Vagina (tissue), 2 donors: ENCODE measurements at places on chromosomes 7 and 10.

GRCh38 chr7:37018954-37019353 is 294.7 kb upstream of the AOAH start:
- H3K4me1 ChIP-seq = no peaks in the 10 kb centered on the region
- no peak overlapping the region for H3K4me3 ChIP-seq
- H3K27me3 ChIP-seq = no peaks in the 10 kb centered on the region
- no peak for DNase-seq
- no peaks in the 10 kb centered on the region for H3K36me3 ChIP-seq

GRCh38 chr10:55180357-55180756 is 379.3 kb upstream of the PCDH15 start:
- H3K4me1 ChIP-seq = no peaks in the 10 kb centered on the region
- H3K27ac ChIP-seq = no peak overlapping the region
- no peak overlapping the region for H3K4me3 ChIP-seq
- no peak for DNase-seq
- no peaks in the 10 kb centered on the region for H3K27me3 ChIP-seq
- no peaks in the 10 kb centered on the region for H3K36me3 ChIP-seq

- no peaks in the 10 kb centered on the region for H3K27me3 ChIP-seq
- no peak overlapping the region for H3K27ac ChIP-seq
- no peak for DNase-seq
- H3K4me1 ChIP-seq = no peaks in the 10 kb centered on the region
These were observed 453.9 kb upstream of the GHITM start for GRCh38 chr10:83685458-83685857.

DNA sequence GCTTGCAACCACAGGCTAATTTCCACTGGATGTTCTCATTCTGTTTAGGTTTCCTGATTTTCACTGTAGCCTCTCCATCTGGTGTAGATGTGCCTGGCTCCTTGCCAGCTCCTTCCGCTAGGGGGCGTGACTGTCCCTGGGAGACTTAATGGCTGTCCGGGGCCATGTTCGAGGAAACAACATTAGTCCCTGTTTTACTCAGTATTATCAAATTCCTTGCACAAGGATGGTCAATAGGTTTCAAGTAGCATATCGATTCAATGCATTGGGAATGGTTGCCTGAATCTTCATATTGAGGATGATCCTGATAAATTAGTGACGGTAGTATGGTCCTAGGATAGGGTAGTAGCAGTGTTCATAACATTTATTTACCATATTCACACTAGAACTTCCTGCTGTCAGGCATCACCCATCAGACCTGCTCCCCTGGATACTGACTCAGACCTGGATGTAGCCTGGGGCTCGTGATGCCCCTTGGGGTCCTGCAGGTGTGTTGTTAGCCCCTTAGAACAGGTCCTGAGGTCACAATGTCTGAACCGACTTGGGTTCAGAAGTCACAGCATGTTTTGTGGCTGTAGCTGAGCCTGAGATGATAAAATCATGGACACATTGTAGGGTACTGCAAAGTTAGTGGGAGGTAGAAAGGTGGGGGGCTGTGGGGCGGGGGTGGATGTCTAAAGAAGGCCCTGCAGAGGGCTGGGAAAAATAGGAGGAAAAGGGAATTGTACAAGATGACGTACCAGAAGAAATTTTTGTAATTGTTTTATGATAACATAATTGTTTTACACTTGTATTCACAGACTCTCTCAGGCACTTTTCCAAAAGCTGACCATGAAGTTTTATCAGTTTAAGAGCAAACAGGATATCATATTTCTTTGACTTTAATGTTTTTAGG is 8.9 kb upstream of the EXOC6 start:
- H3K4me1 ChIP-seq = no peaks in the 10 kb centered on the region
- H3K27ac ChIP-seq = peak overlapping the region; percentile 29
- no peaks in the 10 kb centered on the region for H3K27me3 ChIP-seq

DNA sequence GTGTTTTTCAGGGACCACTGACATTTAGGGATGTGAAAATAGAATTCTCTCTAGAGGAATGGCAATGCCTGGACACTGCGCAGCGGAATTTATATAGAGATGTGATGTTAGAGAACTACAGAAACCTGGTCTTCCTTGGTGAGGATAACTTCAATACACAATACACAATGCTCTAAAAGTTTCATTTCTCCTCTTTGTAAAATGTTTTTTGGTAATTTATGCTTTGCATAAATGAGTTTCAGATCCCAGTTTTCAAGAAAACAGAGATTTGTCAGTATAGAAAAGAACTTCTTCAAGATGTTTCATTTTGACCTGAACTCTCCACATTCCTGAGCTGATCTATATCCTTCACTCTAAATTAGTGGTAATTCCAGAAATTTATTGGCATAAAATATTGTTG is 14.2 kb downstream of the ZNF92 start:
- no peaks in the 10 kb centered on the region for H3K27me3 ChIP-seq
- H3K36me3 ChIP-seq = peaks cover 30% of the 10 kb centered on the region
- H3K27ac ChIP-seq = no peak overlapping the region
- no peak for DNase-seq
- no peaks in the 10 kb centered on the region for H3K4me1 ChIP-seq
- H3K4me3 ChIP-seq = no peak overlapping the region

- H3K4me1 ChIP-seq = peaks cover 42% of the 10 kb centered on the region
- H3K4me3 ChIP-seq = no peak overlapping the region
- no peaks in the 10 kb centered on the region for H3K27me3 ChIP-seq
- H3K27ac ChIP-seq = no peak overlapping the region
- H3K36me3 ChIP-seq = no peaks in the 10 kb centered on the region
These were observed 7.8 kb downstream of the ZNF680 start for GRCh38 chr7:64555046-64555445.

DNA sequence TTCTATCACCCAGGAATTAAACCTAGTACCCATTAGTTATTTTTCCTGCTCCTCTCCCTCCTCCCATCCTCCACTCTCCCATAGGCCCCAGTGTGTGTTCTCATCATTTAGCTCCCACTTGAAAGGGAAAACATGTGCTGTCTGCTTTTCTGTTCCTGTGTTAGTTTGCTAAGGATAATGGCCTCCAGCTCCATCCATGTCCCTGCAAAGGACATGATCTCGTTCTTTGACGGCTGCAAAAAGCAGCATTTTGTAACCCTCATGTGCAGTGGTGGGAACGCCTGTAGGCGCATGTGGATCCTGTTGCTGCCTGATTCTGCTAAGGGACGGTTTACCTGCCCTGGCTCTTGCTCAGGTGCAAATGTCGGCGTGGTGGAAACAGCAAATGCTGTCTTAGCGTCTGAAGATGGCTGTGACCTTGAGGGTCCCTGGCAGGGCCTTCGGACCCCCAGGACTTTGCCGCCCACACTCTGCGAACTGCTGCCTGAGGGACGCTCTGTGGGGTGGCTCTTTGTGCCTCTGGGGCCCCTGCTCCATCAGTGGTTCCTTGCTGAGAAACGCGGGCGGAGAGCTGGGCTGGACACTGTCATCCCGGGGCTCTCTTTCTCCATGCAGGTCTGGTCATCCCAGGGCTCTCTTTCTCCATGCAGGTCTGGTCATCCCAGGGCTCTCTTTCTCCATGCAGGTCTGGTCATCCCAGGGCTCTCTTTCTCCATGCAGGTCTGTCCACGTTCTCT is 5.6 kb upstream of the MTG1 start:
- DNase-seq = no peak
- H3K4me1 ChIP-seq = peaks cover 3% of the 10 kb centered on the region
- H3K4me3 ChIP-seq = no peak overlapping the region
- no peak overlapping the region for H3K27ac ChIP-seq
- no peaks in the 10 kb centered on the region for H3K27me3 ChIP-seq
- peaks cover 4% of the 10 kb centered on the region for H3K36me3 ChIP-seq

GRCh38 chr10:62017491-62017870 is 116.0 kb downstream of the ARID5B start:
- peaks cover 51% of the 10 kb centered on the region for H3K4me1 ChIP-seq
- H3K36me3 ChIP-seq = no peaks in the 10 kb centered on the region
- H3K27ac ChIP-seq = peak overlapping the region; percentile 55
- H3K4me3 ChIP-seq = no peak overlapping the region
- H3K27me3 ChIP-seq = no peaks in the 10 kb centered on the region

DNA sequence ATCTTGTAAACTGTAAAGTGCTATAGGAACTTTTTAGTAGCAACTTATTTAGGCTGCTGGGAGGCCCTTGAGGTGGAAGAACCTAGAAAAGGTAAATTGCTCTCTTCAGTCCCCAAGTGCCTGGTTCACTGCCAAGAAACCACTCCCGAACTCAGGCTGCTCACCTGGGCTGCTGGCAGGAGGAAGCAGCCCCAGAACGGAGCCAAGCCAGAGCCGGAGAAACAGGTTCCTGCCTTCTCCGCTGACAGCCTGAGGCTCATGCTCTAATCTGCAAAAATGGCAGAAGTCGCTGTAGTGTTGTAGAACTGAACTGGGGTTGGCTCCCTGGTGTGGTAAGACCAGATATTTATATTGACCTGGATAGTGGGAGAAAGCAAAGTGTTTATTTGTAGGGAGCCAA is 136.0 kb downstream of the CUL2 start:
- peaks cover 10% of the 10 kb centered on the region for H3K4me1 ChIP-seq
- no peak for DNase-seq
- no peaks in the 10 kb centered on the region for H3K27me3 ChIP-seq
- no peaks in the 10 kb centered on the region for H3K36me3 ChIP-seq

- H3K36me3 ChIP-seq = no peaks in the 10 kb centered on the region
- no peak overlapping the region for H3K4me3 ChIP-seq
- H3K27ac ChIP-seq = no peak overlapping the region
- no peaks in the 10 kb centered on the region for H3K4me1 ChIP-seq
- no peak for DNase-seq
- no peaks in the 10 kb centered on the region for H3K27me3 ChIP-seq
These were observed 54.8 kb downstream of the MINDY3 start for GRCh38 chr10:15805395-15806058.

DNA sequence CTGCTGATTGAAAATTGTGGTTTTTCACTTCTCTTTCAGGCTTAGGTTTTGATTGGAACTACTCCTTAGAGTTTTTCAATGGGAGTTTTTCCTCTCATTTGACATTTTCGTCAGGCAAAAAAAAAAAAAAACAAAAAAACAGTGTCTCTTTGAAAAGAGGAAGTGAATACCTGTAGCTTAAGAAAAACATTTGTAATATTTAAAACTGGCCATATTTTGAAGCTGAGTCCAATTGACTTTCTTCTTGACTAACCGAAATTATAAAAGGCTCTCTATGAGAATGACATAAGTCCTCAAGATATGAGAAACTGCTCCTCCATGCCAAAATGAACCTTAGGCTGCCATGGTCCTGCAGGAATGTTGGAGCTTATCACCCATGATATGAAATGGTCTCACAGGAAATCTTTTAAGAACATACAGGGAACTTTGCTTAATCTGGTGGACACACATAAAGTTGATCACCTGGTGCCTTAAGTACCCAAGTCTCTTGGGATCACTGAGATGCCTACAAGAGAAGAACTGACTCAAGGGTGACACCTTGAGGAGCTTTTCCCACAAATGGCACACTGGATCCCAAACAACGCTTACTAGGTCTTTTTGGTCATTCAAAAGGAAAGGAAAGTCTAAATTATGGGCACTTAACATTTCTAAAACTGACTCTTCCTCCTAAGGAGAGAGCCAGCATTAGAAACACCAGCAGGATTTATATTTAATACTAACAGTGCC is 263.4 kb downstream of the CDC14C start:
- no peak for DNase-seq
- H3K27me3 ChIP-seq = no peaks in the 10 kb centered on the region
- H3K4me3 ChIP-seq = no peak overlapping the region
- H3K4me1 ChIP-seq = no peaks in the 10 kb centered on the region
- no peak overlapping the region for H3K27ac ChIP-seq

DNA sequence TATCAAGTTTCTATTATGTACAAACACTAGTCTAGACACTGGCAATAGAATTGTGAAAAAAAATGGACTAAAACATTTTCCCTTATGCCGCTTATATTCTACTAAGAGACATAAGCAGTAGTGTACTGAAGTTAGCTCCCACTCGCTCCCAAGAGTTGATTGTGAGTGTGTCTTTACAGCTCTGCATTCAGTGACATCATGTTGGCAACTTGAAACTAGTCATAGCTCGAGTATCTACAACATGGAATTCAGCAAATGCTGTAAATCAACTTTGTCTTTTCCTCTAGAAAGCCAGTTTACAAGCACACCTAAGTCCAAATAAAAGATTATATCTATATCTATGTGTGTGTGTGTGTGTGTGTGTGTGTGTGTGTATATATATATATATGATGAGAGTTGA is 58.8 kb upstream of the MAGI2 start:
- no peaks in the 10 kb centered on the region for H3K4me1 ChIP-seq
- H3K36me3 ChIP-seq = no peaks in the 10 kb centered on the region
- no peak for DNase-seq
- H3K27ac ChIP-seq = no peak overlapping the region
